ENCODE measurements at places on chromosomes 2 and 18.

- DNase-seq: no peak
Observed at GRCh38 chr2:228819701-228820100, 451.4 kb downstream of the PID1 start.

DNA sequence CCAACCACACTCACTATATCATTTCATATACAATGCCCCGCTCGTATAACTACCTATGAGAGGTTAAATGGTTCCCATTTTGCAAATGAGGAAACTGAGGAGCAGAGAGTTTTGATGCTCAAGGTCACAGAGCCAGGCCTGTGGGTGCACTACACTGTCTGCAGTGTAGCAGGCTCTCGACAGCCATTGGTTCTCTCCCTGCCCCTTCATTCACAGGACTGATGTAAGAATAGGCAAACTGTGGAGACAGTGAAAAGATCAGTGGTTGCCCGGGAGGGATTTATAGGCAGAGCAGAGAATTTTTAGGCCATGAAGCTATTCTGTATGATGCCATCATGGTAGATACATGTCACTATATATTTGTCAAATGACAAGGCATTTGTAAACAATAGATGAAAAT, 39.0 kb upstream of the LBH start:
- no peak for DNase-seq

DNA sequence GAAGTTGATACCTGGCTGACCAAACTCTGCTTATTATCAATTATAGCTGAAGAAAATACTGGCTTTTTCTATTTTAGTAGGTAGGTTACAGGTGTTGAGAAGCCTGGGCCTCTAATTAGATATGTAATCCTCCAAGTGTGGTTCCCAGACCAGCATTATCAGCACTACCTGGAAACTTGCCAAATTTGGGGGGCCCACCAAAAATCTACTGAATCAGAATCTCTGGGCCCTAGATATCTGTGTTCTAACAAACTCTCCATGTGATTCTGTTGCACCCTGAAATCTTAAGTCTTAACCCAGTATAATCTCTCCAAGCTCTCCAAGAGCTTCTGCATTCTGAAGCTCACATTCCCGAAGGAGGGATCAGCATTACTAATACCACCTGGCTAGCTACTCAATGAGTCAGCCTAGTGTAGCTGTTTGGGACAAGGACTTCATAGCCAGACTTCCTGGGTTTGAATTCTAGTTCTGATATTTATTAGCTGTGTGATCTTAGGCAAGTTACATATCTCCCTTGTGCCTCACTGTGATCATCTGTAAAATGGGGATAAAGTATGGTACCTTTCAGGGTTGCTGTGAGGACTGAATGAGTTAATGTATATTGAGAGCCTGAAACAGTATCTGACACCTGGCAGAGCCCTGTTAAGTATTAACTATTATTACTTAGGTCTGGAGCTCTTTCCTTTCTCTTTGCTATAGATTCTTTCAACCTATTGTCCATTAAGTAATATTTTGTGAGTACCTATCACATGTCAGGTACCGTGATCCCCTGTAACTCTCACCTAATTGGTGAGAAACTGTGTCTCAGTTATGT, 94.1 kb upstream of the CD302 start:
- DNase-seq: no peak

DNA sequence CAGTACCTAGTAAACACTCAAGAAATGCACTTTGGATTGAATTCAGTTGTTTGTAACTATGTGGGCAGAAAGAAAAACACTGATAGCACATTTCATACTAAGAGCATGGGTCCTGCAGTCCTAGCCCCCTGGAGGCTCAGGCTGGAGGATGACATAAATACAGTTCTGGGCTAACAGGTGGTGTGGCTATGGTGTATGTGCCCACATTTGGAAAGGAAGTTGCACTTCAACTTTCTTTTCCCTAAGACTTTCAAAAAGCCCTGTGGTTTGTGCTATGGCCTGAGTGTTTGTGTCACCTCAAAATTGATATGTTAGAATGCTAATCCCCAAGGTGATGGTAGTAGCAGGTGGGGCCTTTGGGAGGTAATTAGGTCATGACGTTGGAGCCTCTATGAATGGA, 218.2 kb downstream of the CDCA7 start:
- peak; percentile 50 for DNase-seq

- no peak for DNase-seq
Observed at GRCh38 chr2:10071595-10071994, 8.6 kb downstream of the CYS1 start.

- DNase-seq: peak; percentile 44
Observed at GRCh38 chr18:21741562-21742314, 1.1 kb downstream of the MIB1 start.

DNA sequence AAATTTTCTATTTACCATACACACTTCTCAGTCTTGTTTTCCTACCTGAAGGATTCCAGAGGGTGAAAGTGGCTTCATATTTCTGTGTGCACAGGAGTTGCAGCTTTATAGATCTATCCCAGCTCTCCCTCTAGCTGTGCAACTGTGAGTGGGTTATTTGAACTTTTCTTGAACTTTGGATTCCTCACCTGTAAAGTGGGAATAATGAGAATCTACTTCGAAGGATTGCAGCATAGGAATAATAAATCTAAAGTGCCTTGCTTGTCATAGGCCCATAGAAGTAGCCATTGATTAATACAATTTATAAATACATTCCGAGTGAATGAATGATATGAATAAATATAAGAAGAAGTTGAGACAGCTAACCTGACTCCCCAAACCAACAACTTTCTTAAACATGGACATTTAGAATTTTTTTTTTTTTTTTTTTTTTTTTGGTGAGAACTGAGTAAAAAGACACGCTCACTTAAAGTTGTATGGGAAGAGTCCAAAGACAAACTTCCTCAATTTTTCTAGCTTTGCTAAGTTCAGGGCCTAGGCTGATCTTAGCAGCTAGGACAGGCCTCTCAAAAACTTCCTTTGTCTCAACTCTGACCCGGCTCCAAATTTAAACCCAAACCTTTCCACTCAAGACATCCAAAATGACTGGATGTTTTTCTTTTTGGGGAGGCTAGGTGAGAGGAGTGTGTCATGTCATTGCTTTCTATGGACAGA, 203.3 kb upstream of the FBXO11 start:
- no peak for DNase-seq

- no peak for DNase-seq
Observed at GRCh38 chr2:226079671-226080181, 680.2 kb downstream of the NYAP2 start.

- no peak for DNase-seq
Observed at GRCh38 chr18:77082316-77082955, 50.1 kb downstream of the MBP start.

GRCh38 chr18:45251236-45251635, 364.0 kb upstream of the SLC14A2 start:
- no peak for DNase-seq

- DNase-seq: no peak
Observed at GRCh38 chr2:209671020-209671680, 100.5 kb upstream of the UNC80 start.

GRCh38 chr2:11677136-11678055, 7.4 kb upstream of the NTSR2 start:
- DNase-seq: no peak

- DNase-seq: peak; percentile 91
Observed at GRCh38 chr2:173963323-173963816, 1.8 kb downstream of the SP3 start.

GRCh38 chr2:240401308-240401707, 34.2 kb upstream of the GPC1 start:
- no peak for DNase-seq

- no peak for DNase-seq
Observed at GRCh38 chr2:198321522-198322088, 517.2 kb downstream of the PLCL1 start.

DNA sequence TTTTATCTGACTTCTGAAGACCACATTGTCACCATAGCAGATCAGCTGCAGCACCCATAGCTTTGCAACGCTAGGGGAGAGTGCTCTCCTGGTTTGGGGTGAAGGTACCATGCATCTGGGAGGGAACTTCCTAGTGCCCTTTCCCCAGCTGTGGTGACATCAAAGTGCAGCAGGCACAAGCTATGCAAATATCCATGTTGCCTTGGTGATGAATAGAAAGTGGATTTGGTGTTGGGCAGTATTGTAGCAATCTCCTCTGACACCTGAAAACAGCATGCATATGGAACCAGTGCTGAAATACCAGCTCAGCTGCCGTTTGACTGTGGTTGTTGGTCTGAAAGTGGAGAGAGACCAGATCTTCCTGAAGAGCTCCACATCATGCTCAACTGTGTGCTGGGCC, 37.1 kb downstream of the BCL2L11 start:
- peak; percentile 89 for DNase-seq

DNA sequence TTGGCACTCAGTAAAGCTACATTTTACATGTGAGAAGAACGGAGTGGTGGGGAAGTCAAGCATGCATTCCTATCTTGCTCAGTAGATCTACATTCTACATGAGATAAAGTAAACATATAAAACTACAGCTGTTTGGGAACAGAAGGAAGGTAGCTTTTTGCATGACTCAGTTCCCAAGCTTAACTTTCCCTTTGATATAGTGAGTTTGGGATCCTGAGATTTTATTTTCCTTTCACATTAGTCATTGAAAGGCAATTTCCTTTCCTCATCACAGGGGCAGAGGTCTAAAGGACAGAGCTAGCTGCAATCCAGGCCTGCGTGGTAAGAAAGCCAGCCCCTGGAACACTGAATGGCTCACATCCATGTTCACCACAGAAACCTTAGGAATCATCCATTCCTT, 257.2 kb downstream of the SRBD1 start:
- no peak for DNase-seq

DNA sequence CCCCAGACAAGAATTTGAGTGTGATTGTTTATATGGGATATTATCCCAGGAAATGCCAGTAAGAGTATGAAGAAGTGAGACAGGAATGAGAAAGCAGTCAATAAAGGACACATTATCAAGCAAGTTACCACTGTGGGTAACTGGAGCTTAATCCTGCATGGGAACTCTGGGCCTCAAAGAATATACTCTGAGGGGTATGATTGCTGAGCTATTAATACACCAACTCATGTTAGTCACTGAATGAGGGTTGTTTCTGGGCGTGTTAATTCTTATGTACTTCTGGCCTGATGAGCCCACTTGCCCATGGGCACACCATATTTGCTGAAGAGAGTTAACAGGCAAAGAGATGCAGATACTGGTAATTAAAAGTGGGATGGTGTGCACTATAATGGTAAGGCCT, 26.6 kb upstream of the PAIP2B start:
- DNase-seq: no peak

DNA sequence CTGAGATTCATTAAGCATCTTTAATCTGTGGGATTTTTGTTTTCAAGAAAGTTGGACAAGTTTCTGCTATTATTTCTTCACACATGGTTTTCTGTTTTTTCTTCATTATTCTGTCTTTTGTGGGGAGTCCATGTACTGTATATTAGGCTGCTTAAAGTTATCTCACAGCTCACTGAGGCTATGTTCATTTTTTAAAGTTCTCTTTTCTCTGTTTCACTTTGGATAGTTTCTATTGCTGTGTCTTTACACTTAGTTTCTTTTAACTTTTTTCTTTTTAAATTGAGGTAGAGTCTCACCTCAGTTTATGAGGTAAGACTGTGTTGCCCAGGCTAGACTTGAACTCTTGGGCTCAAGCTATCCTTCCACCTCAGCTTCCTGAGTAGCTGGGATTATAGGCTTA, 8.6 kb downstream of the OSBPL6 start:
- DNase-seq: no peak

GRCh38 chr2:48328942-48329723, 200.8 kb upstream of the STON1 start:
- DNase-seq: no peak

GRCh38 chr18:51066273-51066672, 36.3 kb downstream of the SMAD4 start:
- no peak for DNase-seq

DNA sequence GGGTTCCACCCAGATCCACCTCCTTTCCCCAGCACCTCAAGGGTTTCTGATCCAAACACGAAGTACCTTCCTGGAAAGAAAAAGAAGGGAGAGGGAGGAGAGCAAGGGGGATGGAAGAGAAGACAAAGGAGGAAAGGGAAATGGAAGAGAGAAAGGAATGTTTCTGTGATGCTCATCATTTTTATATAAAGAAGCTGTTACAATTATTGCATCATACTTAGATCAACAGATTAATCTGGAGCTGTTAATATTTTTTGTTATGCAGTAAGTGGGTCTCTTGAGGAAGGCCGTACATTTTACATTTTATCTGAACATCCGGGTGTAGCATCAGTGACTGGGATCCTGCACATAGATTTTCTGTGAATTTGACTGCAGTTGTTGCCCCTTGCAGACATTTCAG, 60.6 kb upstream of the NEDD4L start:
- DNase-seq: no peak

DNA sequence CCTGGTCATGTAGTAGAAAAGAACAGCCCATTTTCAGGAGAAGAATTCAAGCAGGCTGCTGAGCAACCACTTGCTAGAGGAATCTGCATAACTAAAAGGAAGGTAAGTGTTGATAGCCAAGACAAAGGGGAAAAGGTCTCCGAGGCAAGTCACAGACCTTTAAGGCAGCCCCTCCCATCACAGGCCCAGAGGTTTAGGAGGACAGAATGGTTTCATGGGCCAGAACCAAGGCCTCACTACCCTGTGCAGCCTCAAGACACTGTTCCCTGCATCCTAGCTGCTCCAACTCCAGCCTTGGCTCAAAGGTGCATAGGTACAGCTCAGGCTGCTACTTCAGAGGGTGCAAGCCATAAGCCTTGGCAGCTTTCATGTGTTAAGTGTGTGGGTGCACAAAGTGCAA, 238.6 kb upstream of the CYP26B1 start:
- no peak for DNase-seq

DNA sequence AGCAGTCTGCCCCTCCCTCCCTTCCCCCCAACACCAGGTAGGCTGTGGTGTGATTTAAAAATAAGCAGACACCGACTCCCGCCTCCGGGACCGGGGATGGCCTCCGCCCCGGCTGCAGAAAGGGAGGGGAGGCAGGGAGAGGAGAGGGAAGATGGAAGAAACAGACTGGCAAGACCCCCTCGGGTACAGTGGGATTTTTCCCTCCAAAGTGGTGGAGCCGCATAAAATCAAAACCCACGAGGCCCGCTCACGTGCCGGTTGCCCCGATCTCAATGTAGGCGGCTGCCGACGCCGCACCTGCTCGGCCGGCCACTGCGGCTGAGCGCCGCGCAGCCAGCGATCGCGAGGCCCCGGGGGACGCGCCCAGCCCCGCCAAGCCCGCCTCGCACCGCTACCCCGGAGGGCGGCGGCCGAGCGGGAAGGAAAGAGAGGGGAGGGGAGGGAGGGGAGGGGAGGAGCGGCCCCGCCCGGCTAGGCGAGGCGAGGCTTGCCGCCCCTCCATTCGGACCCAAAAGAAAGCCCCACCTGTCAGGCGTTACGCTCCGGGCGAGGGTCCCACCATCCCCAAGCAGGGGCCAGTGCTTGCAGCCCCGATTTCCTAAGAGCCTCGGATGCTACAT, 811 bp downstream of the ADD2 start:
- no peak for DNase-seq

GRCh38 chr2:72949045-72949444, 31.7 kb downstream of the EMX1 start:
- DNase-seq: no peak

All from NAMALWA (cell line).